ACHN (cell line): ENCODE measurements at places on chromosomes 6 and 20.
A peak's percentile ranks its signal among the peaks of the same experiment; 100 is the strongest.

GRCh38 chr6:121171879-121172278 lies 162.4 kb downstream of the TBC1D32 start:
- DNase-seq: no peak

GRCh38 chr6:5497896-5498578 lies 236.7 kb downstream of the FARS2 start:
- peak; percentile 42 for DNase-seq

GRCh38 chr20:48310305-48310704 lies 517.5 kb downstream of the PREX1 start:
- DNase-seq: no peak

DNA sequence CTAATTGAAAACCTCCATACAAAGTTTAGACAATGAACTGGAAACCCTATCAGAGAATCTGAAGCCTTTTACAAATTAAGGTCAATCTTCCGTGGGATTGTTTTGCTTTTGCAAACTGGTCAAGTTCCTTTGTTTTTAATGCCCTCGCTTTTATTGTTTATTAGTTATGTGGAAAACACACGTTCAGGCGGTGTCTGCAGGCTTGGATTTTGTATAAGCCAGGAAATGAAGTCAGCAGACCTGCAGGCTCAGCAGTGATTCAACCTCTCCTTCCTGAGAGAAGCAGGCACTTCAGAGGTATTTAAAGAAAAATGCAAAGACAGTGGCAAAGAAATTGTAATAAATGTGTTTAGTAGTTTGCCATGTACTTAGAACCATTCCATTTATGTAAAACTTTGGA lies 103.4 kb upstream of the PDE10A start:
- peak; percentile 1 for DNase-seq

- no peak for DNase-seq
These were observed 114.9 kb downstream of the FOXC1 start for GRCh38 chr6:1724616-1725015.

- DNase-seq: no peak
These were observed 22.3 kb downstream of the COL19A1 start for GRCh38 chr6:69888482-69889233.

DNA sequence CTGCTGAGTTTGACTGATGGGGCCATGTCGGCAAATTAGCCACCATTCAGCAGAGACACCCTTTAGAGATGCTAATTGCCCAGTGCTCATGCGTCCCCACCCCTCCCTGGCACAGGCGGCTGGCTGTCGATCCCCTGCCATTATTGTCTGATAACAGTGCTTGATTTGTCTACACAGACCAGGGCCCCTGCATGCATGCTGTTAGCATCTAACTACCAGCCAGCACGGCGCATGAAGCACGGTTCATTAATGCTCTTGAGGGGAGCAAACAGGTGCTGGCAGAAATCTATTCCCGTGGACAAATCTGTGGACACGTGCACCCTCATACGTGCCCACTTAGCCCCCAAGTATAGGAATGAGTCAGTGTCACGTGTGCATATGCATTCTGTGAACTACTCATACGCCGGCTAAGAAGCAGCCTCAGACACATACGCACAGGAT lies 32.2 kb downstream of the KCNB1 start:
- DNase-seq: no peak

DNA sequence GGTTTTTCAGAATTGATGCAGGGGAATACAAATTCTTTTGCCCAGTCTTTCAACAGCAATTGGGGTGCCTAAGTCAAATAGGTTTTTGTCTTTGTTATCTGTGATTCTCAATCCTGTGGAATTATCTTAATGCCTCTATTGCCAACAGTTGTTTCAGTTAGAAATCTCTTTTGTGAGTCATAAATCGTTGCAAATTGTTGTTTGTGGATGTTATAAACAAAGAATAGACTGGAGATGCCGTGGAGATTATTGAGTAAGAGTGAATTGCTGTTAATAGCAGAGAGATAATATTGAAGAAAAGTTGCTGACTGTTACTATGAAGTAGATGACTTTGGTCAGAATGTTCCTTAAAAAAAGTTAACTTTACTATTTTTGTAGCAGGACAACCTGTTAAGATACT lies 63.7 kb upstream of the POPDC3 start:
- DNase-seq: no peak

GRCh38 chr6:5723841-5724691 lies 282.7 kb downstream of the NRN1 start:
- no peak for DNase-seq

- DNase-seq: no peak
These were observed 15.7 kb downstream of the CPNE5 start for GRCh38 chr6:36823421-36824096.

GRCh38 chr20:25459916-25460535 lies 52.6 kb downstream of the GINS1 start:
- no peak for DNase-seq

- DNase-seq: no peak
These were observed 18.7 kb downstream of the TFEB start for GRCh38 chr6:41716516-41717391.

DNA sequence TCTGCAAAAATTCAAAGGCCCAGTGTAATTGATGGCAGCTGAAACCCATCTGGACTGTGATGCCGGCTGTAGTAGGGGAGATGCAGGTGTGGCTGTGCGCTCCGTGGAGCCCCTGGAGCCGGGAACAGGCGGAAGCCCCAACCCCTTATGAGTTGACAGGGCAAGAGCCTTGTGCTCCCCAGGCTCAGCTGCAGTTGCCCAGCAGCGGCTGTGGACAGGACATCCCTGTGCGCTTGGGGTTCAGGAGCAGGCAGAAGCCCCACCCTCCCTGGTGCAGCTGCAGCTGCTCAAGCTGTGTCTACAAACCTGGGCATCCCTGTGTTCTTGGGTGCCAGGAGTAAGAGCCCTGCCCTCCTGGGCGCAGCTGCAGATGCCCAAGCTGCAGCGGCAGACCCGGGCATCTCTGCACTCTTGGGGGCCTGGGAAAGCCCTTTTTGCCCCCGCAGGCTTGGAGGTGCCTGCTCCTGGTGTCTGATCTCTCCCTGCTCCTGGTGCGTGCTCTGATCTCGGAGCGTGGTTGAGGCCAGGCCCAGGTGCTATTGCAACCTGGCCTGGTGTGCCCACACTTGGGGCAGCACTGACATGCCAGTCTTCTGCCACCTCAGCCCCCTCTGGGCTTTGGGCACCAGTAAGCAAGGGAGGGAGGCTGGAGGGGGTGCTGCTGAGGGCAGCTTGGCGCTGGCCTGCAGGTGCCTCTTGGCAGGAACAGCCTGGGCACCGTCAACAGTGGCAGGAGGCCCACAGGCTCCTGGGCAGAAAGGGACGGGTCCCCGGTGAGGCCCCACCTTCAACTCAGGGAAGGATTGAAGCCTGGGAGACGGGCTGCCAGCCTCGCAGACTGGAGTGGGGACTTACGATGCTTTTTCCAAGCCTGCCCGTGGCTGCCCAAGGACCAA lies 30.3 kb downstream of the OR2J2 start:
- DNase-seq: no peak

- no peak for DNase-seq
These were observed 367.5 kb downstream of the GRIK2 start for GRCh38 chr6:101760843-101761621.

- DNase-seq: no peak
These were observed 705.3 kb downstream of the KIF16B start for GRCh38 chr20:15867899-15868298.

DNA sequence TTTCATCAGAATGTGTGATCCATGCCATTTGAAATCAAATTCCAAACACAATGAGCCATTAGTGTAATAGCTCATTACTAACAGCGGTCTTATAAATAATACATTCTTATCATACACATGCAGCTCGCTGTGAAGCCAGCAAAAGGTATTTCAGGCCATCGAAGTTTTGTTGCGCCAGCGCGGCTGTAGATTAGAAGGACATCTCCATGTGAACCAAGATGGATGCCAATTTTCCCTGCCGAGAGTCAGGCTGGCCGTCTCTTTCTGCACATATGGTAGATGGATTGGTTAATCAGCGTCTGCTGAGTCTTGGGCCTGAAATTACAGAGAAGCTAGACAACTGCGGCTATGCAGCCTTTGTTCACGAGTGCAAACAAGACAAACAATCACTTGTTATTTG lies 44.1 kb downstream of the CFAP61 start:
- DNase-seq: no peak

DNA sequence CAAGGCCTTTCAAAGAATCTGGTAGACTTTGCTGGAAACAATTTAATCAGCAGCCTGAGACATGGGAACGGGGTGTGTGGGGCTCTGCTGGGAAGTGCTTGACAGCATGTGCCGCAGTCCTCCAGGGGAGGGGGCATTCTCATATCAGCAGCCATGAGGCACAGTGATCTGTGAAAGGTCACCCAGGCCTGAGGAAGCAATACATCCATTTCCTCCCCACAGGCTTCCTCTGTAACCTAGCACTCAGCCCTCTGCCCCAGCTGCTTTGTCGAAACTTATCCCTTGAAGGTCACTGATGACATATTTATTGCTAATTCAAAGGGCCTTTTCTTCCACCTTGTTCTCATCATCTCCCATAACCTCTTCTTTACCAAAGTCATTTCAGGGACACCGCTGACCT lies 103.3 kb downstream of the TNFAIP3 start:
- no peak for DNase-seq
